ENCODE measurements at places on chromosomes 11 and 22.

DNA sequence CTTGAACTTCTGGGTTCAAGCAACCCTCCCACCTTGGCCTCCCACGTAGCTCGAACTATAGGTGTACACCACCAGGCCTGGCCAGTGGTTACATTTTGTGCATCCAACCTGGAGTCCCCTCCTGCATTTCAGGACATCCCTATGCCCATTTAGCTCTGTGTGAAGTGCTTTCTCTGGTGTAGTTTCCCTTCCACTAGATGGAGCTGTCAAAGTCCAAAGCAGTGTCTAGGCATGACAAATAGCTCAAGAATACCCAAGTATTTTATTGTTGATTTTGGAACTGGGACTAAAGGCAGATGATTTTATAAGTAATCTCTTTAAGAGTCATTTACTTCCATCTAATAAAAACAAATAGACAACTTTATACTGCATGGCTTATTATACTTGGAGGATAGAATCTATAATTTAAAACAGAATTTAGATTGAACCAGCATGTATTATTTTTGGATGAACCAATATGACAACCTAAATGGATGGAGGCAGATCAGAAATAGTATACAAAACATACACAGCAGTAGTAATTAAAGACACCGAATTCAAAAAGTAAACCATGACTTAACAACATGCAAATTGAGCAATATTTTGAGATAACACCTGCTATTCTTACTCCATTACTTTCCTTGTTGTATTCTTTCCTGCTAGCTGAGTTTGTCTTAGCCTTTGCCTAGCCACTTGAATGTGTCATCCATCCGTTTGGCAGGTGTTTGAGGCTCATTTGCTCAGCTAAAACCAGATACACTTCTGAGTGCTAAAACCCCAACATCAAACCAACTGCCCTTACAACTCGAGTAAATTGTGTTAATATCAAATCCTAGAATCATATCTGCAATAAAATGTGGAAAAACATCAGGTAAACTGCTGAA is 37.7 kb downstream of the EIF4ENIF1 start:
- no peak for DNase-seq

GRCh38 chr11:67404515-67405195 is 772 bp downstream of the TBC1D10C start:
- no peak for DNase-seq

DNA sequence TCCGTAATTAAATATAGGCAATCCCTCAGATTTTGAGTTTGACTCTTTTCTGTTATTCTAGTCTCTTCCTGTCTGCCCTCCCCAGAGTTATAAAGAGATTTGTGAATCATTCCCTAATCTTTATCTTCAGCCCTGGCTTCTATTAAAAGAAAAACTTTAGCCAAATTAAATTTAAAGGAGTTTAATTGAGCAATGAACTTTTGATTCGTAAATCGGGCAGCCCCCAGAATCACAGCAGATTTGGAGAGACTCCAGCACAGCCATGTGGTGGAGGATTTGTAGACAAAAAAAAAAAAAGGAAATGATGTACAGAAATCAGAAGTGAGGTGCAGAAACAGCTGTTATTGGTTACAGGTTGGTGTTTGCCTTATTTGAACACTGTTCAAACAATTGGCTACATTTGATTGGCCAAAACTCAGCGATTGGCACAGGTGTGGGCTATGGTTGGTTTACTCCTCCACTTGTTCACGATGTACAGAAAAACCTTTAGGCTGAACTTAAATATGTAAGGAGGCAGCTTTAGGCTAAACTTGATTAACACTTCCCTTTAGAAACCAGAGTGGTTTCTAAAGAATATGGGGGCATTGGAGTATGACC is 2.3 kb upstream of the ALKBH8 start:
- no peak for DNase-seq

GRCh38 chr22:26357281-26357680 is 71.8 kb upstream of the ASPHD2 start:
- DNase-seq = no peak

DNA sequence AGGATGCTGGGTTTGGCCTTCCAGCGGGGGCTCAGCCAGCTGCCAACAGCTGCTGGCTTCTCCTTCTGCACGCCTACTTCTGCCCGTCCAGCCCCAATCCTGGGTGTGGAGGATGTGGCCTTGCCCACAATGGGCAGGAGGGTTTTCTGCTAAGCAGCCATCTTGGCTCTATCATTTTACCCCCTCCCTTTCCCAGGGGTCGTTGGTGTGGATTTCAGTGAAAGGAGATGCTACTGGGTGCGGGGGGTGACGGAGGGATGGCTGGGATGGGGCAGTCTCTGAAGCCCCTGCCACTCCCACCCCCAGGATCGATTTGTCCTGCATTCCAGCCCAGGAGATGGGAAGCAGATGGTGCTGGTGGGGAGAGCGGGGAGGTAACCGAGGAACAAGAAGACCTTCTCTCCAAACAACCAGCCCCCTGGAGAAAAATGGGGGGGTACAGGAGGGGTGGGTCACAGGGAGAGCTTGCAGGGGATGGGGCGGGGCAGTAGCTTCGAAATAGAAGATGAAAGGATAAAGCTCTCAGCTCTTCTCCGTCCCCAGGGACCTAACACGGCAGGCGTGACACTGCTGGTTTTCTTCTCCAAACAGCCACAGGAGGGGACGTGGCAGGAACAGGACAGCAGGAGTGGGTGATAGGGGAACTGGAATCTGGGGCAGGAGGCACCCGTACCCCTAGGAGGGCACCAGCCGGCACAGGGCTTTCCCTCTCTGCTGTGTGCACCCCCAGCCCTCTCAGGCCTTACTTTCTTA is 68.9 kb downstream of the NECTIN1 start:
- DNase-seq = no peak

DNA sequence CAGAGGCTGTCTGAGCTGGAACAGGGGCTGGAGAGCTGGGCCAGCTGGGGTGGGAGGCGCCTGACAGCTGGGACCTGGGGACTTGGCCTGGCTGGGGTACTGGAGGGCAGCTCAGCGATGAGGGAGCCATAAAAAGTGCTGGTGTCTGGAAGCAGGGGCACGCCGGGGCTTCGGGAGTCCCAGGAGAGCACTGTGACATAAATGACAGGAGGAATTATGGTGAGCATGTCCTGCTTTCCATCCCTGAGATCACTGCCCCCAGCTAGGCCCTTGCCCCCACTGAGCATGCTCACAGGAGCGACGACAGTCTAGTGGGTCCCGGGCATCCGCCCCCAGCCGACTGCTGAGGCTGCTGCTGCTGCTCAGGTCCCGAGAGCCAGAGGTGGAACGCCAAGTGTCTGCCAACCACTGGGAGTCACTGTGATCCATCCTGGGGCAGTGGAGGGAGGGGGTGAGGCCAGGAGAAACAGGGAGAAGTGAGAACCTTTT is 6.2 kb downstream of the ROBO4 start:
- no peak for DNase-seq

DNA sequence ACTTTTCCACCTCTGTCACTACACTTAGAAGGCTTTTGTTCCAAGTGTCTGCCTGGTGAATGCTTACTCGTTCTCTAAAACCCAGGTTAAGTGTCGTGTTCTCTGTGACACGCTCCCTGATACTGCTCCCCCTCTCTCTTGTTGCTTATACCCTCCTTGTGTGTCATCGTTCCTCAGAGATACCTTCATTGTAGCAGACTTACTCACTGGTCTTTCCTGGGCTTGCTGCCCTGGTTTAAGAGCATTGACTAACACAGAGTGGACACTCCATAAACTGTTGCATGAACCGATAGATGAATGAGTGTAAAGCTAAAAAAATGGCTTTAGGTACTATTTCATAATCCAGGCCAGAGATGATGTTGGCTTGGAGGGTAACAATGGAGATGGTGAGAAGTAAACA is 171.3 kb downstream of the GRIK4 start:
- no peak for DNase-seq

GRCh38 chr11:31246451-31247165 is 122.9 kb downstream of the DCDC1 start:
- DNase-seq = no peak

DNA sequence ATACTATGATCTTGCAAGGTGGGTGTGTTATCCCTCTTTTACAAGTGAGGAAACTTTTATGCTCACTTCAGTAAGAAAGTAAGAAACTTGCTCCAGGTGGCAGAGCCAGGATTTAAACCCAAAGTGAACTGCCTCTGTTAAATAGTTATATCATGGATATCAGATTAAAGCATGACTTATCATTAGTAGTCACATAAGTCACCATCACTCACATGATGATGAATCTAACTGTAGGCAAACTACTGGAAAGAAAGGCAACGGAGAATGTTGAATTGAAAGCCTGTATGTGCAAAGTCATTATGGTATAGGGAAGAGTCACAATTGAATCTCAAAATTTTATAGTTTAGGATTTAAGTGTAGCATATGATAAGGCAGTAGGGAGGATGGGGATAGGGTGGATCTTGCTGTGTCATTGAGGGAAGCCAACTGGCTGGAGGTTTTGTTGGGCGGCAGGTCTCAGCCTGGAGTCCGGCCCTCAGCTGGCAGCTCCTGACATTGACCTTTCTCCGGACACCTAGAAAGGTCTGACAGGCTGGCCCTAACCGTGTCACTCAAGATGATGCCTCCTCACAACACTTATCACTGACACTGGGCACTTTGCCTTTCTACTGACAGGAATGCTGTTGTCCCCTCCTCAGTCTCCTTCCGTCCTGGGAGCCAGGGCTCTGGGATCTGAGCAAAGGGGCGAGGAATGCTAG is 98.3 kb downstream of the EMSY start:
- DNase-seq = no peak

- DNase-seq = no peak
Measured at GRCh38 chr11:106384429-106384828, 307.0 kb downstream of the AASDHPPT start.

DNA sequence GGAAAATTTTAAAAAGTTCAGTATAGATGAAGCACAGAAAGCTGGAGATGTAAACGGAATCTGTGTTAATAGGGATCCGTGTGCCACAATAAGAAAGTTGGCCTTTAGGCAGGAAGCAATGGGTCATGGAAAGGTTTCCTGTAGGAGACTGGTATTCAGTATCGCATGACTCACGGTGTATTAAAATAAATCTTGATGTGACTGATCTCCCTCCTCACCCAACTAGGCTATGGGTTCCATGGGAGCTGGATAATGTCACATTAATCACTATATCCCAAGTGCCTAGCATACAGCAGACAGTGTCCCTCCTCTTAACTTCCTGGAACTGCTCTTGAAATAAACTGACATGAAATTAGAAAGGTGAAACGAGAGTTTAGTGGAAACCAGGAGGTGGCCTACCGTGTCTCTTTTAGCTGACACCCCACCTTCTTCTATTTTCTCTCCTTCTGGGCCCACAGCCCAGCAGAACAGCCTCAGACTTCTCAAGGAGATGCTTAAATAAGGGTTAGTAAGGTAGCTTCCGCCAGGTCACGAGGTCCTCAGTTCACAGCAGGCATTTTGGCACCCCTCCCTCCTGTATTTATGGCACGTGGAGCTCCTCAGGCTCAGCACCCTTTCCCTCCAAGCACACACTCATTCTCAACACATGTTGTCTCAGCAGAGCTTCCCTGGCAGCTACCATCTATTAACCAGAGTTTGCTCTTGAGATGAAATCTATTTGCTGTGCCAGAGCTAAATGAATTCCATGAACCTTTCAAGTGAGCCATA is 118.8 kb downstream of the NXPE2 start:
- no peak for DNase-seq

GRCh38 chr11:19546325-19546724 is 166.3 kb upstream of the NAV2 start:
- no peak for DNase-seq

- no peak for DNase-seq
Measured at GRCh38 chr11:68549789-68550484, 89.4 kb downstream of the PPP6R3 start.

DNA sequence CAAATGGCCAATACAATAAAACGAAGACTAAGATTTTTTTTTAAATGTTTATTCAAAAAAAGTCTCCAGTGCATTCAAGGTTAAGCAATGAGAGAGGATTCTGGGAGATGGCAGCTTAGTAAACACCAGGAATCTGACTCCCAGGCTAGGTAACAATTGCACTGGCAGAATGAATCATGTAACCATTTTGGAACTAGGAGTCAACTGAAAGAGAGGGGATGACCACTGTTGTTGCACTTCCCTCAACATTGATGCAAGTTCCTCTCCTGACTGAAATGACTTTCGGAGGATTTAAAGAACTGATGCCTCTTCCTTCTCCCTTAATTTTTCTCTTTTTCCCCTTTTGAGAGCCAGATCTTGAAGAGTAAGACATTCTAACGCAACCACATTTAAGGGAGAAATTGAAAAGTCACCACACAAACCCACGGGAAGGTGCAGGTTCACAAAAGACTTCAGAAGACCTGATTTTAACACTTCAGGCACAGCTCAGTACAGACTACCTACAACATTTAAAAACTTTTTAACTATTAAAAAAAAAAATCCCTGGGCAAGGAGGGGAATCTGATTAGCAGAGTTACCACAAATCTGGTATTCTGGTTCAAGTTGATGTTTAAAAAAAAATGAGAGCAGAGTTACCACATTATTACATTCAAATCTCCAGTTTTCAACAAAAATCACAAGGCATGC is 56.8 kb downstream of the FCHSD2 start:
- DNase-seq = no peak

DNA sequence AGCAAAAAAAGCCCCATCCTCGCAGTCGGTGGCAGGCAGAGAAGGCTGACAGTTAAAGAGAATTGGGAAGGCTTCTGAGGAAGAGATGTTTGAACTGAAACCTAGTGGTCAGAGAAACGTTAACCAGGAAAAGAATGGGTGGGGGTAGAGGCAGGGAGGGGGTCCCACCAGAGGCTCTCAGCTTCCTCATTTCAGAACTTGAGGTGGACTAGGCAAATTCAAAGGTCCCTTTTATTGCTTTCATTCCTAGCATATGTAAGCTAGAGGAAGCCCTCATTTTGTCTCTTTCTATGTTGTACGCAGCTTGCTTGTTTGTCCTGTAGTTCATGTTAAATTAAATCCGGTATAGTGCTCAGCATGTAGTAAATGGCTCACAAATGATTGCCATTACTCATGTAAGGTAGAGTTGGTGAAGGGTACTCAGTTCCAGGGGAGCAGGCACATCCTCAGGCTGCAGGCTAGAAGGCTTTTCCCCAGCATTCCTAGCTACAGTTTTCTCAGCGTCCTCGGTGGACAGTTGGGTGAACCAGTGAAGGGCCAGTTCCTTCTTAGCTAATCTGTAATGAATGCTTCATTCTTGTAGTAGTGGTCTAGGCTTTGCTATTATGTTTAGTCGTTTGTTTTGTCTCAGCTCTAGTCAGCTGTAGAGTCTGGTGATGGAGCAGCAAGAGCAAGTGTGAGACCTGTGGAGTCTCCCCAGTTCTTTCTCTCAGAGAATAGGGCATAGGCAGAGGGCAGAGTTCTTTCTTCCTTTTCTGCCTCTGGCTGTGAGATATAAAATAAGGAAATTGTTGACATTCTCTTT is 58.6 kb downstream of the UVRAG start:
- no peak for DNase-seq

DNA sequence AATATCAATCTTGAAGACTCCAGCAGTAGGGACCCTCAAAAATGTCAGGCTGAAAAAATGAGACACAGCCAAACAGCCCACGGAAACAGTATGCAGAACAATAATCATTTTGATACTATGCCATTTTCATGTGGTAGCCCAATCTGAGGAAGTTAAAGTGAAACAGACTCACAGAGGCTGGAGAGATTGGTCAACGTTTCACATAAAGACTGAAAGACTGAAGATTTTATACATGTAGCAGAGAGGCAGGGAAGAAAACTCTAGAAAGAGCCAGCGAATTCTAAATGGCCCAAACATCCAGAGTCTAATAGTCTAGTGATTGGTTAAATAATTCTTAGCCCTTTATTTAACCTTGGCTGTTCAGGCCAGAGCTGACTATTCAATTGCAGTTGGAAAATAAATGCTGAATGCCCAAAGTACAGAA is 49.4 kb downstream of the MAML2 start:
- DNase-seq = no peak

- no peak for DNase-seq
Measured at GRCh38 chr11:77823775-77824174, 2.8 kb downstream of the AAMDC start.
